Right renal pelvis (tissue), 4 donors: ENCODE measurements at places on chromosomes 11 and 22. TPM values are rescaled to one million over a fixed set of nuclear protein-coding genes. Genes with fewer than 3 reads are reported as not detected.

Gene RIMBP3B
- polyA plus RNA-seq, result not detected

Gene ACTN3
- polyA plus RNA-seq, result 0.40 TPM

DNA sequence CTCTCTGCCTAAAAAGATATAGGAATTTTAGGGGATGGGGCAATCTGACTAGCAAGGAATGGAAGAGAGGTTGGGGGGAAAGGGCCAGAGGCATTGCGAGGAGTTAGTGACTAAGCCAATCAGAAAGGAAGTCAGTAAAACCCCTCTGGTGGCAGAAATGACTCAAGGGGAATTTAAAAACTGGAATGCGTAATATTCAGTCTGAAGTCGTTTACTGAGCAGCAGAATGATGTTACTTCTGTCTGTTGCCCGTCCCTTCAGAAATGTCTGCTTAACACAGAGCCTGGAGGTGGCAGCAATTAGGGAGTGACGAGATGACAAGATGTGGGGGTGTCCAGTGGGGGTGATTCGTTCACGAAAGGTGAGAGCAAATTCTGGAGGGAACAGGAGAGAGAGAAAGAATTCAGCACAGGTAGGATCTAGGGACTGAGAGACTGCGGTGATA lies 107.7 kb upstream of the CLMP start:
- no peak for DNase-seq

- DNase-seq, result no peak
These were observed 56.9 kb downstream of the PANX1 start for GRCh38 chr11:94185416-94186084.

DNA sequence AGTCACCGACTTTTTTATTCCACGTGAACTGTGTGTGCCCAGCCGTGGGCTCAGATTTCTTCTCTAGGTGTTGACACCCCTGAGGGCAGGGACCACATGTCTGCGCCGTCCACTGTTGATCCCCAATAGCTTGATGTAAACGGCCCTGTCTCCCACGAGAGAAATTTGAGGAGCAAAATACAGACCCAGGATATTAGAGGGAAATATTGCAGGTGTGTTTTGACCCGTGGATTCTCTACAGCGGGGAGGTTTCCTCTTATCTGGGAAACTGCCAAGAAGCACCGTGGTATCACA lies 437.5 kb downstream of the TBC1D22A start:
- DNase-seq, result no peak

DNA sequence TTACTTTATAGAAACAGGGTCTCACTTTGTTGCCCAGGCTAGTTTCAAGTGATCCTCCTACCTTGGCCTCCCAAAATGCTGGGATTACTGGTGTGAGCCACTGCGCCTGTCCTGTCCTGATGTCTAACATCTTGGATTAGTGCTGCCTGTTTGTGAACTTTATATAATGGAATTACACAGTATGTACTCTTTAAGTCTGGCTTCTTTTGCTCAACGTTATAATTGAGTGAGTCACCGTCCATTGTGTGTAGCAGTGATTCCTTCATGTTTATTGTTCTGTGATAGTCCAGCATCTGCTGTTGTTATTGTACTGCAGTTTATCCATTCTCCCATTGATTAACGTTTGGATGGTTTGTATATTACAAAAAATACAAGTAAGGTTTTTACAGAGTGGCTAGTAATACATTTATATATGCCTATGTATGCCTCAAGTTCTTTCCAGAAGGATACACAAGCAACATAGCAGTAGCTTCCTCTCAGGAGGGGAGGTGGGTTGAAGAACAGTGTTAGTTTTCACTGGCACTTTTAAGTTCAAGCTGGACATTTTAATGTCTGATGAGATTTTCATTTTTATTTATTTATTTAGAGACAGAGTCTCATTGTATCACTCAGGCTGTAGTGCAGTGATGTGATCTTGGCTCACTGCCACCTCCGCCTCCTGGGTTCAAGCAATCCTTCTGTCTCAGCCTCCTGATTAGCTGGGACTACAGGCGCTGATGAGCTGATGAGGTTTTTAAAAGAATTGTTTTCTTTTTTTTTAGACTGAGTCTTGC lies 25.2 kb upstream of the MICALL1 start:
- no peak for DNase-seq

GRCh38 chr11:69734367-69734766 lies 30.5 kb upstream of the FGF19 start:
- no peak for DNase-seq

DNA sequence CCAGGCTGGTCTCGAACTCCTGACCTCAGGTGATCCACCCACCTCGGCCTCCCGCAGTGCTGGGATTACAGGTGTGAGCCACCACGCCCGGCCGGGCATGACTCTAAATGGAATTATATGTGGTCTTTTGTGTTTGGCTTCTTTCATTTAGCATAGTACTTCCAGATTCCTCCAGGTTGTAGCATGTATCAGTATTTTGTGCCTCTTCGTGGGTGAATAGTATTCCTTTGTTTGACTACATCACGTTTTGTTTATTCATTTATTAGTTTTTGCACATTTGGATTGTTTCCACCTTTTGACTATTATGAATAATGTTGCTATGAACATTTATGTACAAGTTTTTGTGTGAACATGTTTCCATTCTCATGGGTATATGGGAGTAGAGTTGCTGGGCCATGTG lies 24.4 kb downstream of the QSER1 start:
- DNase-seq, result no peak

- DNase-seq, result no peak
These were observed 44.7 kb upstream of the RTL6 start for GRCh38 chr22:44542561-44543222.
